ENCODE measurements at places on chromosomes 5 and 9. TPM values are rescaled to one million over a fixed set of nuclear protein-coding genes. Genes with fewer than 3 reads are reported as not detected.

SPATA31D4 gene
- total RNA-seq, result not detected

DNA sequence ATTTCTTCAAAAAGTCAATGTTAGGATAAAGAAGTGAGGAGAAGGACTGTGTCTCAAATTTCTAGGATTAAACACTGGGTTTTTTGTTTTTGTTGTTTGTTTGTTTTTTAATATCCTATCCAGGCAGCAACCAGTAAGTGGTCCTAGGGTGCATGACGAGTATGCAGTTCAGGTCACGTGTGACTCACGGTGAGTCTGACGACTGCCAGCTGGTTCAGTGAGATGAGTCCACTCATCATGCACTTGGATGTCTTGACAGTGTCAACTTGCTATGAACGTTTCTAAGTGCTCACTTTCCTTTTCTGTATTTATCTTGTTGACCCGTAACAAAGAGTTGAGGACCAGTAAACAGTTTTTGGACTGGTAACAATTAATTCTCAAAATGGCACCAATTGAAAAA lies 32.7 kb downstream of the ATG10 start:
- no peak for DNase-seq

DNA sequence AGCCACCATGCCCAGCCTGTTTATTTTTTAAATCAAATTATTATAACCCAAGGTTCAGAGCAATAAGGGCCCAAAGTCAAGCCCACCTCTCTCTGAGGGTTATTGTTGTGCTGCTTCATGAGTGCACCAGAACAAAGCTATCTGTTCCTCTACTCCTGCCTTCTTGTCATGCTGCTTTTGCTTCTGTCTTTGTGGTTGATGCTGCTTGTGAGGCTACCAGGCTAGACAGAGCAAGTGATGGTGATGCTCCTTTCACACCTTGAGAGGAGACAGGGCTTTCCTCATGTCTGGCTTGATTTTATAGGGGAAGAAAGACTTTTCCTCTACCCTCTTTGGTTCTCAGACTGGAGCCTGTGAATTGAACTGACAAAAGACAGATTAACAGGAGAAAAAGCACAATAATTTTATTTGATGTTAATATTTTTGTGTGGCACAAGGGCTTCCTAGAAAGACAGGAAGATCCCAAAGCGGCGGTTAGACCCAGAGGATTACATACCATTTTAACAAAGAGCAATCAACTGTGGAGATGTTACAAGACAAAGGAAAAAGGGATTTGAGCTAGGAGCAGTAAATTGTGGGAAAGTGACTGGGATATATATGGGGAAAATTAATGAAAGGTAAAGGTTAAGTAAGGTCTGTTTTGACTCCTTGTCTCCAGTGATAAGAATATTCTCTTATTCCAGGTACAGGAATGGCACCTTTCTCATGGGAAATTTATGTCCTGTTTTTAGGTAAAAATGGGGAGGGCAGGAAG lies 4.4 kb upstream of the CD180 start:
- DNase-seq, result no peak

DNA sequence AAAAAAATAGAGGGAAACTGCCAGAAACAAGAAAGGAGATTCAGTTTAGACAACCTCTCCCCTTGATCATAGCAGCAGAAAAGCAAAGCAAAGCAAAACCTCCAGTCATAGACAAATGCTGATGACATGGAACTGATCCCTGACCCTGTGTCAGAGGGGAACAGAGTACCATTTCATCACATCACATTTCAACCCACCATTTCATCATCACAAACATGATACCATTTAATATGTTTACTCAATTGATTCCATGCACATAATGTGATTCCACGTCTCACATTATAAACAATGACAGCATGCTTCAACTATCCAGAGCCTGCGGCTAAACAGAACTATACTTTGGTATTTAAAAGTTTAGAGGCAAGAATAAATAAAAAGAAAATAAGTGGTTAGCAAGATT lies 28.7 kb upstream of the ACOT12 start:
- DNase-seq, result peak; percentile 15

DNA sequence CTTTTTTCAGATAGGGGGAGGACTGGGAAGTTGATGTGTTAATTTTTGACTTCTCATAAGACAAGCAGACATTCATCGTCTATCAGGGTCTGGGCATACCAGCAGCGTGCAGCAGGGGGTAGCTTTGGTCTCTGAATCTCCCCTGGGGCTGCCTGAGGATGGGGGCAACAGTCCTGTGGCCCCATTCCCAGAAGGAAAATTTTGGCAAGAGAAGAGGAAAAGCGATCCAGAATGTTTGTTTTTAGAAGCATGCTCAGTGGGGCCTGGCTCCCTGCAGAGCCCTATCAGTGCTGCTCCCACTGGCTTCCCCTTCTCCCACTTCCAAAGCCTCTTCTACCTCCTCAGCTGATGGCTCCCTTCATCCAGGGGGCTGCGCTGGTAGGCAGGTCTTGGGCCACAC lies 194.8 kb upstream of the IL12B start:
- no peak for DNase-seq

All from epithelial cell of proximal tubule (primary cell).